CD4-positive, CD25-positive, alpha-beta regulatory T cell (primary cell): ENCODE measurements at places on chromosomes 5 and 9. TPM values are rescaled to one million over a fixed set of nuclear protein-coding genes. Genes with fewer than 3 reads are reported as not detected.

GRCh38 chr9:70639853-70640814, 225.7 kb upstream of the KLF9 start:
- H3K4me1 ChIP-seq, result no peaks in the 10 kb centered on the region
- H3K27me3 ChIP-seq, result no peaks in the 10 kb centered on the region
- H3K36me3 ChIP-seq, result no peaks in the 10 kb centered on the region
- no peak overlapping the region for H3K4me3 ChIP-seq
- H3K27ac ChIP-seq, result no peak overlapping the region

GRCh38 chr5:37962389-37962788, 122.5 kb upstream of the GDNF start:
- no peak overlapping the region for H3K27ac ChIP-seq
- no peak for DNase-seq
- no peaks in the 10 kb centered on the region for H3K4me1 ChIP-seq
- no peaks in the 10 kb centered on the region for H3K27me3 ChIP-seq
- no peaks in the 10 kb centered on the region for H3K36me3 ChIP-seq

GRCh38 chr5:95565280-95565920, 10.5 kb downstream of the ARSK start:
- no peaks in the 10 kb centered on the region for H3K27me3 ChIP-seq
- no peaks in the 10 kb centered on the region for H3K4me1 ChIP-seq
- H3K27ac ChIP-seq, result no peak overlapping the region
- no peak for DNase-seq
- H3K4me3 ChIP-seq, result no peak overlapping the region

- H3K4me1 ChIP-seq, result peaks cover 78% of the 10 kb centered on the region
- no peak overlapping the region for H3K27ac ChIP-seq
- no peak for DNase-seq
Measured at GRCh38 chr5:39169081-39169480, 50.3 kb downstream of the FYB1 start.

- no peak overlapping the region for H3K4me3 ChIP-seq
- no peak overlapping the region for H3K27ac ChIP-seq
- peaks cover 20% of the 10 kb centered on the region for H3K4me1 ChIP-seq
- no peaks in the 10 kb centered on the region for H3K36me3 ChIP-seq
Measured at GRCh38 chr9:93902780-93903655, 52.1 kb downstream of the BARX1 start.

GRCh38 chr5:30551618-30552017, 641.9 kb upstream of the CDH6 start:
- H3K4me3 ChIP-seq, result no peak overlapping the region
- no peak for DNase-seq
- H3K27ac ChIP-seq, result no peak overlapping the region

DNA sequence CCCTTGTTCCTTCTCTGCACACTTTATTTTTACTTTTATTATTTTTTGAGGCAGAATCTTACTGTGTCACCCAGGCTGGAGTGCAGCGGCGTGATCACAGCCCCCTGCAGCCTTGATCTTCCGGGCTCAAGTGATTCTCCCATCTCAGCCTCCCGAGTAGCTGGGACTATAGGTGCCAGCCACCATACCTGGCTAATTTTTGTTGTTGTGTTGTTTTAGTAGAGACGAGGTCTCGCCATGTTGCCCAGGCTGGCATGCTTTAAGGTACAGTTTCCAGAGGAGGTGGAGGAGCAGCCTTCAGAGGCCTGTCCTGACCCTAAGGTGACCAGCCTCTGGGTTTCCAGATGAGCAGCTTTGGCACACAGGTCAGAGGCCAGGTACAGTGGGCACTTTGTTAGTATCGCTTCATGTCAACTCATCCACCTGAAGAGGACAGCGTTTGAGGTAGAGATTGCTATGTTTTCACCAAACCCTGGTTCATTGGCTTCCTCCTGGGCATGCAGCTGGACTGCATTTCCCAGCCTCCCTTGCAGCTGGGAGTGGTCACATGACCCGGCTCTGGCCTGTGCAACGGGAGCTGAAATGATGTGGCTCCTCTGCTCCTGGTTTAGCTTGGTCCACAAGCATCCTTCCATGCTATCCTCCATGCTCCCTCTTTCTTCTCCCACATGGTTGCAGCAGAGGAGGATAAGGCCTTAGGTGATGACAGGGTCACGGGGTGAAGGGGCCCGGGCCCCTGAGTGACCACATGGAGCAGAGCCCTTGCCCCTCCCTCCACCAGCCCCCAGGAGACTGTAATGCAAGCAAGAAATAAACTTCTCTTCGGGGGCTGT, 139.3 kb upstream of the IER5L start:
- no peaks in the 10 kb centered on the region for H3K36me3 ChIP-seq
- no peak for DNase-seq
- H3K4me3 ChIP-seq, result no peak overlapping the region
- H3K4me1 ChIP-seq, result peaks cover 16% of the 10 kb centered on the region
- H3K27ac ChIP-seq, result no peak overlapping the region
- no peaks in the 10 kb centered on the region for H3K27me3 ChIP-seq

- no peak overlapping the region for H3K27ac ChIP-seq
- H3K27me3 ChIP-seq, result no peaks in the 10 kb centered on the region
- H3K4me1 ChIP-seq, result no peaks in the 10 kb centered on the region
- no peak for DNase-seq
- peaks cover 43% of the 10 kb centered on the region for H3K36me3 ChIP-seq
Measured at GRCh38 chr5:1089146-1089545, 22.7 kb downstream of the SLC12A7 start.

GRCh38 chr9:77885104-77885672, 146.4 kb downstream of the GNAQ start:
- no peaks in the 10 kb centered on the region for H3K36me3 ChIP-seq
- H3K4me1 ChIP-seq, result peaks cover 9% of the 10 kb centered on the region
- no peaks in the 10 kb centered on the region for H3K27me3 ChIP-seq
- no peak overlapping the region for H3K27ac ChIP-seq
- H3K4me3 ChIP-seq, result no peak overlapping the region

GRCh38 chr5:71564895-71565294, 22.2 kb upstream of the MCCC2 start:
- DNase-seq, result no peak
- H3K4me3 ChIP-seq, result no peak overlapping the region
- H3K4me1 ChIP-seq, result no peaks in the 10 kb centered on the region
- no peak overlapping the region for H3K27ac ChIP-seq
- peaks cover 51% of the 10 kb centered on the region for H3K36me3 ChIP-seq
- H3K27me3 ChIP-seq, result no peaks in the 10 kb centered on the region

- H3K27ac ChIP-seq, result no peak overlapping the region
- no peaks in the 10 kb centered on the region for H3K27me3 ChIP-seq
- DNase-seq, result no peak
- no peaks in the 10 kb centered on the region for H3K36me3 ChIP-seq
- no peaks in the 10 kb centered on the region for H3K4me1 ChIP-seq
Measured at GRCh38 chr5:75203604-75204003, 33.1 kb downstream of the ANKRD31 start.

DBH gene
- total RNA-seq, result 0.12 TPM

NME5 gene
- not detected for total RNA-seq

HMCN2 gene
- total RNA-seq, result not detected

PCDHB3 gene
- total RNA-seq, result not detected

MBLAC2 gene
- total RNA-seq, result 4.2 TPM
